ENCODE measurements at places on chromosomes 13 and 19. TPM values are rescaled to one million over a fixed set of nuclear protein-coding genes. Genes with fewer than 3 reads are reported as not detected.

PINLYP gene
- 4.3 TPM for total RNA-seq

ZNF66 gene
- total RNA-seq: 2.0 TPM

OXGR1 gene
- total RNA-seq: not detected

GRCh38 chr13:41905600-41906254 is 55.2 kb downstream of the VWA8 start:
- no peak for DNase-seq

DNA sequence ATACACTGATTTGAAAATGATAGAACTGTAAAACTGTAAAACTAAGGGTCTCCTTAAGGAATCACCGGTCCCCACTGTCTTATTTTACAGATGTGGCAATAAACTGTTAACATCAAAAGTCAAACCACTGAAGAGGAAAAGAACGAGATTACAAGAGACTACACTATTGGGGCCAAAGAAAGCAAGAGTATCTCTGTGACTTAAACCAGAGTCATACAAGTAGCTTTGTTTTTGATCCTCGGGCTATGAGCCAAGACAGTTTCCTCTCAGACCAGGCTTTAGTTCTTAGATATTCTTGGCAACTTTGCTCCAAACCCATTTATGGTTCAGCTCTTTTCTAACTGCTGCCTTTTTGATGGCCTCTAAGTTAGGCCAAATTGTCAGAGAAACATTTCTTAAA is 113.8 kb downstream of the TBC1D4 start:
- DNase-seq: peak; percentile 26

AMER2 gene
- total RNA-seq: not detected

WDFY2 gene
- total RNA-seq: 6.9 TPM

DNA sequence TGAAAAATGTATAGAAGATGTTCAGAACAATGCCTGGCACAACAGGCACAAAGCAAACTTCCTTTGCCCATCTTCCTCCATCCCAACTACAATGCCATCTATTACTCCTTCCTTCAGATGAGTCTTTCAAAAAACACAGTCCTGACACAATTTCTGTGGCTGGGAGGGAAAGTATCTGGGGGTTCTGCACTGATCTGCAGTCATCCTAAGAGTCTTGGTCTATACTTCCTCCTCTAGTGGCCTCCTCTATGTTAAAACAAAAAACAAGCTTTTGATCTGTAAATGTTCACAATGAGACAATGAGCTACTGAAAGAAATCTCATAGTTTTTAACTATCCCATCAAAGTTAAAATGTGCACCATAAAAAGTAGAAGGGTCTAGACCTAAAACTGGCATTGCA is 44.8 kb downstream of the USP12 start:
- DNase-seq: no peak

GRCh38 chr19:18007917-18008673 is at the start of gene ARRDC2:
Gene ARRDC2, plus strand, starts transcription at chr19:18008170. Its CDS starts 141 bp downstream, at chr19:18008311.
- peak; percentile 96 for DNase-seq

- DNase-seq: no peak
Observed at GRCh38 chr19:23597661-23598060, 89.4 kb downstream of the ZNF675 start.

DNA sequence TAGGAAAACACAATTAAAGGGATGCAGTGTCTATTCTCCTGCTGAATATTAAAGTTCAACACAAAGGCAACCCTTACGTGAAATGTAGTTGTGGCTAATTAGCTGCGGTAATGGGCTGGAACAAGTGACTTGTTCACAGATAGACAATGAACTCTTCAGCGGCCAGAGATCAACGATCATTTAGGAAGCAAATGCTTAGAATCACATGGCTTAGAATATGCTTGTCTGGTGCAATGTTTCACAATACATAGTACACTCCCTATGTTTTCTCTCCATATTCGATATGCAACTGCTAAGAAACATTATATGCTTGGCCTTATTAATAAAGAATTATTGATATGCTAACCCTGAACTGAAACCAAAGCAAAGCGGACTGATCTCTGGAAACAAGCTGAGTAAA is 25.7 kb upstream of the MTUS2 start:
- DNase-seq: no peak

GRCh38 chr19:32489971-32490370 is 84.4 kb downstream of the DPY19L3 start:
- DNase-seq: no peak

ZNF415 gene
- total RNA-seq: 20.7 TPM

GRCh38 chr19:45637890-45638667 is 1.1 kb downstream of the EML2 start:
- DNase-seq: no peak

LILRA1 gene
- total RNA-seq: 1.2 TPM

DNA sequence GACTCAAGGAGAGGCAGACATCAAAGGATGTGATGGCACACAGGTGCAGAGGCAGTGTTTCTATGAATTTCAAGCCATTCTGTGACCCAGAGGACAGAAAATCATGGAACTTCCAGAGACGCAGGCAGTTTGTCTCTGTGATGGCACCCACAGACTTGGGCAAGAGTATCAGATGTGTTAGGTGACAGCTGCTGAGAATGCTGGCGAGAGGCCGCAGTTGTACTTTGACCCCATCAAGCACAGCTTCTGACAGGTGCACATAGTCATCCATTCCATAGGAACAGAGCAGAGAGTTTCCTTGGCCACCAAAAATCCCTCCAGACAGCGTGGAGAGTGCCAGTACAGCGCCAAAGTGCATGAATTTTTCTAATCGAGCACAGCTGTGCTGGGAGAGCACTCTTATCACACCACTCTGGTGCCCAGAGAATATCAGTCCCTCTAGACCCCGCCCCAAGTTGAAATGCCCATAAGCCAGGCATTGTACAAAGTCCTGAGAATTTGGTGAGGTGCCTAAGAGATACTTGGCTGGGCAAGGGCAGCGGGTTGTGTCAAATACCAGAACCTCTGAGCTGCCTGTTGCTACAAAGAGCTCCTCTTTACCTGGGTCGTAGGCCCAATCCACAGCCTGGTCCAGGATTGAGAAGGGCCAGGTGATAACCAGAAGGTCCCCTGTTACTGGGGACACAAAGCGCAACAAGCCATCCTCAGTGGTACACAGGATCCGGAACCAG is 12.4 kb downstream of the WDR87 start:
- no peak for DNase-seq

DNA sequence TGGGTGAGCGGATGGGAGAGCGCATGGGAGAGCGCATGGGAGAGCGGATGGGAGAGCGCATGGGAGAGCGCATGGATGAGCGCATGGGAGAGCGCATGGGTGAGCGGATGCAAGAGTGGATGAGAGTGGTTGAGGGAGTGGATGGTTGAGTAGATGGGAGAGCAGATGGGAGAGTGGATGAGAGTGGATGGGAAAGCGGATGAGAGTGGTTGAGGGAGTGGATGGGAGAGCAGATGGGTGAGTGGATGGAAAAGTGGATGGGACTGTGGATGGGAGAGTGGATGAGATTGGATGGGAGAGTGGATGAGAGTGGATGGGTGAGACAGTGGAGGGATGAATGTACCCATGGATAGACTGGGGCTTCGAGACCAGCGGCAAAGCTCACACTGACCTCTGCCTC is 8.6 kb upstream of the TEKTIP1 start:
- no peak for DNase-seq

DNA sequence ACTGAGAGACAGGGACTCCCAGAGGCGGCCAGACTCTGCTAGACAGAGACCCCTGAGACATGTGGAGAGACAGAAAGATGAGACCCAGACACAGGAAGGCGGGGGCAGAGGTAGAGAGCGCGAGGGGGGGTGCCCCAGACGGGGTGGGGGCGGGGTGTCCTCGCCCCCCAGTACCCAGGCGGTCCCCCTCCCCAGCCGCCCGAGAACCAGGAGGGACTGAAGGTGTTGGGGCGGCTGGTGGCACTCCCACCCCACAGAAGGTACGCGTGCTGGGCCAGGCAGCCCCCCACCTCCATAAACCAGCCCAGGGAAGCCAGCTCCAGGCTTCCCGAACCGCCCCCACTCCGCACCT is 336 bp downstream of the SLC8A2 start:
- no peak for DNase-seq

GRCh38 chr19:8449830-8450229 is 5.1 kb downstream of the HNRNPM start:
- no peak for DNase-seq

DNA sequence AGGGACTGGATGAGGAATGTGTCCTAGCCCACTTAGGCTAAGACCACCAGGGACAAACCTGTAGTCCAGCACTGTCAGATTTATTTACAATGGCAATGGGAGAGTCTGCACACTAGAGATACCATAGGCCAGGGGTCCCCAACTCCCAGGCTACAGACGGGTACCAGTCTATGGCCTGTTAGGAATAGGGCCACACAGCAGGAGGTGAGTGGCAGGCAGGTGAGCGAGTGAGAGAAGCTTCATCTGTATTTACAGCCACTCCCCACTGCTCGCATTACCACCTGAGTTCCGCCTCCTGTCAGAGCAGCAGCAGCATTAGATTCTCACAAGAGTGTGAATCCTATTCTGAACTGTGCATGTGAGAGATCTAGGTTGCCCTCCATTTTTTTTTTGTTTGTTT is 2.4 kb downstream of the THAP8 start:
- DNase-seq: no peak

DNA sequence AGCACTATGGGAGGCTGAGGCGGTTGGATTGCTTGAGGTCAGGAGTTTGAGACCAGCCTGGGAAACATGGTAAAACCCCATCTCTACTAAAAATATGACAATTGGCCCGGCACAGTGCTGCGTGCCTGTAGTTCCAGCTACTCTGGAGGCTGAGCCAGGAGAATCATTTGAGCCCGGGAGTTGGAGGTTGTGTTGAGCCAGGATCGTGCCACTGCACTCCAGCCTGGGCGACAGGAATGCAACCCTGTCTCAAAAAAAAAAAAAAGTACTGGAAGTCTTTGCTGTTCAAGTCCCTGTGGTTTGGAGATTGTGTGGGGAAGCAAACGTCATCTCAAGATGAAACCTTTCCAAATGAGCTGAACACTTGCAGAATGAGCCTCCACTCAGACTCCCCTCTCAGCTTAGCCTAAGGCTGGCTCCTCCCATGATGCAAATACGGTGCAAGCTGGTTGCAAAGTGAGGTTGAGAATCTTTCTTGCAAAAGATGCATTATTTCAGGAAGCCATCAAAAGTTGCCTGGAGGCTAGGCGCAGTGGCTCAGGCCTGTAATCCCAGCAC is 46.2 kb downstream of the MYO9B start:
- DNase-seq: no peak

DNA sequence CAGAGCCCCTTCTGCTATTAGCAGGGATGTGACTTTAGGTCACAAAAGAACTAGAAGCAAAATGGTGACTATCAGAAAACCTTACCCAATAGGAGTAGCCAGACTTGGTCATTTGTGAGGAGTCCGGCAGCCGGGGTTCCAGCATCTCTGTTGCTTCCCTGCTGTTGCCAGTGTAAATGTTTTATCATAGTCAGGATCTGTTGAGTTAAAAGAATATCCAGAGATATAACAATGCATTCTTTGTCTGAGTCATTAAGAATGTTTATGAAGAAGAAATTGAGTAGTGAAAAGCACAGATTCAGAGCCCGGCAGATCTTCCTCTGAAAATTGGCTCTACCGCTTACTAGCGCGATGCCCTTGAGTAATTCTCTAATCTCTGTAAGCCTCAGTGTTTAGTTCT is 84.2 kb downstream of the COL4A2 start:
- no peak for DNase-seq

DNA sequence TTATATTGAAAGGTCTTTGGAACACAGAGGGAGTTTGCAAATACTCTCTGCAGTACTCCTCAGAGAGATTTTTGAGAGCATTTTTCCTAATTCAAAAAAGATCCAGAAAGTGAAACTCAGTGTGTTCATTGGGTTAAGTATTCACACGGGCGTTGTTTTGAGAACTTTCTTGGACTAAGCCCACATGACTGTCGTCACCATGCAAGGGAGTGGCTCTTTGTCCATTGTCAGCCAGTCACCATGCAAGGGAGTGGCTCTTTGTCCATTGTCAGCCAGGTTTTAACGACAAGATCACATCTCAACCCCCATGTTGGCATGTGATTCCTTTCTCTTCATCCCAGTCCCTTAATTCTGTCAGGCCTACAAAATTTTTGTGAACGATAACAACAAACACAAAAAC is 81.2 kb upstream of the STK24 start:
- DNase-seq: no peak

RNF113B gene
- total RNA-seq: not detected

ERFL gene
- total RNA-seq: not detected

GRCh38 chr13:75938811-75939560 is 302.9 kb downstream of the LMO7 start:
- no peak for DNase-seq

DNA sequence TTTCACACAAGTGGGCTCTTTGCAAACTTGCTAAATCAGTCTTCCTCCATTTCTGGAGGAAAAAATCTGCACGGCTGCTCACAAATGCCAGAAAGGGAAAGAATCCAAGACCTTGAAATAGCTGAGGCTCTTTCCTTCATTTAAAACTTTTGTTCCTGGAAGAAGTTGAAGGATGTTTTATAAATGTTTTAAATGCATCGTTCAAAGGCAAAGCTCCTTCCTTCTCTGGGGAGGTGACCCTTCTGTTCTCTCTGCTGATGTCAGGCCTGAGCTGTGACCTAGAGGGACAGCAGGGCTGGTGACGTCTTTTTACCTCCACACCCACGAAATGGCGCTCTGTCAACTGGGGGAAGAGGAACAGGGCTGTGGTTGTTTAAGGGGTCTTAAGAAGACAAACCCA is 376.4 kb upstream of the ZNF507 start:
- DNase-seq: no peak

DNA sequence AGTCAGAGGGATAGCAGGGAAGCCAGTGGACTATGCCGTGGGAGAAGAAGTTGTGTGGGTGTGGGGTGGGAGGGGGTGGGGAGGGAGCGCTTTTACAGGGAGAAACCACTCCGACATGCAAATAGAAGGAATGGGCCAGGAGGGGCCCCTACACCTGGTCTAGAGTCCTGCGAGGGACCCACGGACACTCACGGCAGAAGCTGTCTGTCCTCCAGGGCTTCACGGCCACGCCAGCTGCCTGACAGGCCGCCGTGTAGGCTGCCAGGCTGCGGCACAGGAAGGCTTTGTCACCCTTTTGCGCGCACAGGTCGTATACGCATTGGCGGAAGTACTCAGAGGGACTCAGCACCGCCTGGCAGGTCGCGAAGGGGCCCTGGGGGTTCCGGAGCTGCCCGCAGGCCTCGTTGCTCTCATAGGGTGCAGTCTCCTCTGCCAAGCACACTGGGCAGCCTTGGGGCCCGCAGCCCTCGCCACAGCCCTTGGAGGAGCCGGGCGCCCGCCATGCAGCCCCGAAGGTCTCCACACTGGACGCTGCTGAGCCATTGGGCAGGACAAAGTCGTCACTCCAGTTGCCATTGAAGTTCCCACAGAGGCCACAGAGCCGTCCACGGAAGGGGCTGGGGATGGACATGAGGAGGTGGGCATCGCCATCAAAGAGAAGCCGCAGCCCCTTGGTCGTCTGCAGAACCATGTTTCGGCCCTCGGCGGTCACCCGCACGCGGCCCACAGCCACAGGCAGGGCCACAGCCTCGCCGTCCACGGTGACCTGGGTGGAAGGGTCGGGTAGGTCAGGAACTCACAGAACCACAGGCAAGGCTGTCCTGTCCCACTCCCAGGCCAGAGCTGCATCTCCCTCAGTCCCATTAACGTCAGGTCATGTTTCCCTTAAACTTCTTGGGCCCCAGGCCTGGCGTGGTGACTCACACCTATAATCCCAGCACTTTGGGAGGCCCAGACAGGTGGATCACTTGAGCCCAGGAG is 26.0 kb upstream of the FBL start:
- DNase-seq: peak; percentile 52

NDUFA11 gene
- total RNA-seq: 646 TPM

LILRB5 gene
- 10.1 TPM for total RNA-seq

- DNase-seq: peak; percentile 96
Observed at GRCh38 chr19:41310033-41310831, at the start of gene CCDC97. Gene CCDC97, plus strand, starts transcription at chr19:41310172. Its CDS starts 139 bp downstream, at chr19:41310311.

Data from right cardiac atrium (tissue), 5 donors.